ENCODE measurements at places on chromosomes 16 and 17.

DNA sequence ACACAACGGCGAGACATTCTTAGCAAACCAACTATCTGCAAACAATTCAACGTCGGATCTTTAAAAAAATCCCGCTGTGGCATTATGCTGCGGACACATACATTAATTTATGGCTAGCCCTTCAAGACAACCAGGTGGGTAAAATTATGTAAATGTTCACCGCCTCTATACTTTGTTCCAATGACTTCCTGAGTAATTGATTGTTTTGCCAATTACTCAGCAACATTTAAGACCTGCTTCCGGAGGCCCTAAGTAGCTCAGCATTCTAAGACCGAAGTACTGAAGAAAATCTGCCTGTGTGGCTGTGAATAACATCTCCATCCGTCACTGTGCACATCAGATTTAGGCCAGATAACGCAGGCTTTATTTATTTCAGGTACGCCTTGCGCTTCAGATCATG, 23.3 kb downstream of the QPRT start:
- DNase-seq, result no peak

DNA sequence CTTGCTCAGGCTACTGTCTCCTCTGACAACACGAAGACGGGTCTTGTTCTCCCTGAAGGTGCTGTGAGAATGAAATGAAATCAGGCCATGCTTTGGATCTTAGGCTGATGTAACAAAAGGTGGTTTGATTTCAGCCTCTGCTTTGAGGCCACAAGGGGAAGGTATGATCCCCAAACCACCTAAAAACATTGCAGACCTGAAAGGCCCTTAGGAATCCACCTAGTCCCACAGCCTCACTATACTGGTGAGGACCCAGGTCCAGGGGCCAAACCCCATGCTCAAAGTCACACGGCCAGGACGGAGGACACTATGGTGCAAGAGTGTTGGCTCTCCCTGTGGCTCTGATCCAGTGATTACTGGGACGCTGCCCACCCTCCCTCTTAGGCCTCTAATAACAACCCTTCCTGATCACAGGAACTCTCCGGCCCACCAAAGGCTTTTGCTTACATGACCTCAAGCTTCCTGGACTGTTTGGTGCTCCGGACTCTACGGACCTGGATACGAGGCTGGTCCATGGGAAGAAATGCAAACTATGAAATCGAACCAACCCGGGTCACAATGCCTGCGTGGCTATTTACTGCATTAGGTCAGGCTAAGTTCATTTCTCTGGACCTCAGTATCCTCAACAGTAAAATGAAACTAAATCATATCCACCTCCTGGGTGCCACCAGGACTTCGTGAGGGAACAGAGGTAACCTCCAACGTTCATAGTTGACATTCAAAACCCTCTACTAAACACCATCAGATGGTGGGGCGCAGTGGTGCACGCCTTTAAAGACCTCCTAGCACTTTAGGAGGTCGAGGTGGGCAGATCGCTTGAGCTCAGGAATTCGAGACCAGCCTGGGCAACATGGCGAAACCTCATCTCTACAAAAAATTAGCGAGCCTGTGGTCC, 1.5 kb downstream of the TRIM25 start:
- no peak for DNase-seq

DNA sequence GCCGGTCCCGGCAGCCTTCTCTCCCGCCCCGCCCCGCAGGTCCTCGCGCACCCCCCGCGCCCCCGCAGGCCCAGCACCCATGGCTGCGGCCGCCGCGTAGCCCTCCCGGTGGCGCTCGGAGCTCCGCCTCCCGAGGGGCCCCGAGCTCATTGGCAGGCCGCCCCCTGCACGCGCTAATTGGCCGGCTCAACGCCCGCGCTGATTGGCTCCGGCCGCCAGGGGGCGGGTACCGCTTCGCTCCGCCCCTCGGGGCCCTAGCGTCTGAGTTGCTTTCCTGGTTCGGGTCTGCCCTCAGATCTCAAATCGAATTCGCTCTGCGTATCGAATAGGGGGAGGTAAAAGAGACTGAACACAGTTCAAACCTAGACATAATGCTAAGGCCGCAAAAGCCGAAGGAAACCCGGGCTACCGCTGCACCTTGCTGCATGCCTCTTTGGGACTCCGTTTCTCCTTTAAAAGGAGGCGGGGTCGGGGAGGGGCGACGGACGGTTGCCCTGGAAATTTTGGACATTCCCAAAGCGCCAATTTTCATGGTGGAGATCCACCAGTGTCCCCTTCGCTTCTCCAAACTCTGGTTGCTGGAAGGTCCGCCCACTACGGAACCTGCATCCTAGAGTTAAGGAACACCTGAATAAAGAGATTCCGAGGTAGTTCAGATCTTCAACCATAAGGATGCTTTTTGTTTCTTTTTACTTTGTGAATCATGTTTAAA, at the start of gene DEXI:
TSS of gene DEXI (minus strand) at position 117 of the 712 bp plus-strand sequence. CDS start 463 bp downstream, outside the sequence.
- DNase-seq, result no peak

GRCh38 chr16:51154271-51155171, 3.5 kb upstream of the SALL1 start:
- DNase-seq, result no peak

- DNase-seq, result no peak
Observed at GRCh38 chr17:43759836-43760235, 1.2 kb upstream of the SOST start.

GRCh38 chr16:84036982-84037425, 5.6 kb downstream of the SLC38A8 start:
- no peak for DNase-seq

GRCh38 chr16:60788631-60789030, 1247.6 kb downstream of the CDH8 start:
- DNase-seq, result no peak

GRCh38 chr17:77961741-77962140, 3.2 kb downstream of the TNRC6C start:
- DNase-seq, result no peak

GRCh38 chr16:19831678-19832077, 53.0 kb downstream of the GPRC5B start:
- DNase-seq, result peak; percentile 74

GRCh38 chr17:31489295-31490018, 98.0 kb downstream of the RAB11FIP4 start:
- no peak for DNase-seq

DNA sequence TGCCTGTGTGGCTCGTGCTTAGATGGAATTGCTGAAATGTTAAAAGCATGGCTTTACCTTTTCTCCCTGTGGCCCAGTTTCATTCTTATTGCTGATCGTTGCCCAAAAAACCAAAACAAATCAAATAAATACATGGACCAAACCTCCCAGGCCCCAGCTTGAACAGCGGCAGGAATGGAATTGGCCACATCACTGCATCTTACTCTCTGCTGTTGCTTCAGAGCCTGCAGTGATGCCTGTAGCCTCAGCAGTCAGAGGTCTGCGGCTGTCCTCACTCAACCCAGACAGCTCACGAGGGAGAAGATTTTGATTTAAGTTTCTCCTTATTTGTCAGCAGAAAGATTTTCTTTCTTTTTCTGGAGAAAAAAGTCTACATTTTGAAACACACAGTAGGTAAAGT, 91.5 kb downstream of the NPIPB11 start:
- DNase-seq, result no peak

DNA sequence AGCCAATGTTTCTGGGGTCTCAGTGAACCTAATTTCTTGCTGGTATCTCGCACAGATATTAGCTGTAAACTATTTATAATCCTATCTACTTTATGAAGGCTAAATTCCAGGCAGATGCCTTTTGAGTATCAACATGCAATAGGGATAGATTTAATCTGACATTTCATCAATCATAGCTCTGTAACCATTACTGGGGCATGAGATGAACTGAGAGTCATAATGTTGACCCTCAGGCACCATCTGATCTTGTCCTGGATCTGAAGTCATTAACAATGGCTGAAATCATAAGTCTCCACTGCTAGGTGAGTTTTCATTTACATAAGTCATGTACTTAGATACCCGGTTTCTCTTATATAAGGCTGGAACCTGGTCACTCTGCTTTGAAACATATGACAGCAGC, 3.6 kb downstream of the PMFBP1 start:
- no peak for DNase-seq

DNA sequence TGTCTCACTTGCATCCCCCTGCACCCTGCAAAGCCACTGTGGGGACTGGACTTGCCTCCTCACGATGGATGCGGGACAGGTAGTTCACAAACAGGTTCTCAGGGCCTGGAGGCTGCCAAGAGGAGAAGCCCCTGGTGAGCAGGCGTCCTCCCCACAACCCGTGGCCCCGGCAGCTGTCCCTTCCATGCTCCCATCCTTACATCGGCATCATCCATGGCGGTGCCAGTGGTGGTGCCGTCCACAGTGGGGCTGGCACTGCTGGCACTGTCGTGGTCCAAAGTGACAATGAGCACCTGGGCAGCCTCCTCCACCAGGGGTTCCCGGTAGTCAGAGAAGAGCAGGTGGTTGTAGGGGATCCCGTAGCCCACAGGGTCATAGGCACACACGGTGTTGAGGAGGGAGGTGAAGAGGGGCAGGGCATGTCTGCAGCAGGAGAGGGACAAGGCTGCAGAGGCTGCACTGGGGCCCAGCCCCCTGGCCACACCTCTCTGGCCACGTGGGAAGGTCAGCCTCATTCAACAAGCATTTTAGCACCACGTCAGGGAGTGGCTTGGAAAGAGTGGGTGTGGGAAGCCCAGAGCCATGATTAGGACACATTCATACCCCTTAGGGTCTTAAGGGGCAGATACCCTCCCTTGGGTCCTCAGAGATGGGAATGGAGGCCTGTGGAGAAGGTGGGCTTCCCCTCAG, 12.6 kb downstream of the HID1 start:
- no peak for DNase-seq

GRCh38 chr17:19002805-19003542, 1.6 kb downstream of the FAM83G start:
- DNase-seq, result no peak

DNA sequence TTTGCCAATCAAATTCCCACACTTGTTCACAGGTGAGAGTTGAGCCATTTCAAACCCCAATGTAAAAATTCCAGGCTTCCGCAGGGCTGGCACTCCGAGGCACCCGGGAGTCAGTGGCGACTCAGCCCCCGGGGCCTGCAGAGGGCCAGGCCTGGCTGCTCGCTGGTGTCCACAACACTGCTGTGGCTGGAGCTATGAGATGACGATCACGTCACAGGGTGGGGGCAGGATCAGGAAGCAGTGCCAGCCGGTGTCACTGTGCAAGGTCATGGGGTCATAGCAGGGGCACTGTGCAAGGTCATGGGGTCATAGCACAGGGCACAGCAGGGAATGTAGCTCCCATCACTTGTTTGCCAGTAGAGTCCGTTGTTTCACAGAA, 7.8 kb downstream of the VPS4A start:
- DNase-seq, result no peak

DNA sequence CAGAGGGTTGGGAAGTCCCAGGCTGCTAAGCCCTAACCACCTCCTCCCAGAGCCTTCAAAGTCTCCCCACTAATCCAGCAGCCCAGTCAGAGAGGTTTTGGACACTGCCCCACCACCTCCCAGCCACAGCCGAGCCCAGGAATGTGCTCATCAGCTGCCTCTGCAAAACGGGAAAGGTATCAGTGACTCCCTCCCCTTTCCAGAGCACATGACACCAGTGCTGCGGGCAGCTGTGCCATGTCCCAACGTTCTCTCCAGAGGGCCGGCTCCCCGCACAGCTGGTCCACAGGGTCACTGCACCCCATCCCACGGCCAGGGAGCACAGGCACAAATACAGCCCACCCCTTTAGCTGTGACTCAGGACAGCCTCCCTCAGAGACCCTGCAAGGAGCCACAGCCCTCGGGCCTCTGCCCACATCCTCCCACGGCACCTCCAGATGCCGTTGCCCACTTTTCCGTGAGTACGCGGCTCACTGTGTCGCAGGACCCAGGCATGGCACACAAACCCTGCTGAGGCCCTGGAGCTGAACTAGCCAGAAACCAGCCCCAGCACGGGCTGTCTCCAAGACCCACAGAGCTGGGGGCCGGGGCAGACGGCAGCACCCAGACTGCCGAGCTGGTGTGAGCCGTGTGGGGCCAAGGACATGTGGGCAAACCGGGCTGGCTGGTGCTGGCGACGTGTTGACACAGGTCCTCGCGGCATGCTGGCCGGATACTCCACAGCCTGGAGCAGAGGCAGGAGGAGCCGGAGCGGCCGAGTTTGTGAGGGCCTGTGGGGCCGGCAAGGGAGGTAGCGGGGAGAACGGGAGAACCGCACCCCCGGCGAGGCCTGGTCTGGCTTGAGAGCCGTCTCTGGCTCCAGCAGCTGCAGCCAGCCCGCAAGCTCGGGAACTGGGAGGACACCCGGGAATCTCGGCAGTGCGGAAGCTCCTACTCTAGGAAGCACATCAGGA, 6.3 kb upstream of the PPP1R27 start:
- DNase-seq, result no peak

DNA sequence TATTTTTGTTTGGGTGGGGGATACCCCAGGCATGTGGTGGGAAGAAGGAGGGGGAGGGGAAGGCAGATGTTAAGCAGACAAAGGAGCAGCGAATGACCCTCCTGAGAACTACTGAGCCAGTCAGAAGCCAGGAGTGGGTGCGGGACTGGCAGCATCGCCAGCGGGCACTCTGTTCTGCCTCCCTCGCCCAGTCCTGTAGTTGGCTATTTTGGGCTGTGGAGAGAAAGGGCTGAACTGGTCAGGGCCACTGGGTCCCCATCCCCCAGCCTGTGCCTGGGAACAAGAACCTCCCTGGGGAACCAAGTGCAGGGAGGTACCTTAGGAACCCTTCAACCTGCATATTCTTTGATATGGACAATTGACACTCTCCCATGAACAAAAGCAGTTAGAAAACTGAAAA, 6.4 kb downstream of the LRRC3C start:
- no peak for DNase-seq

GRCh38 chr17:82029990-82030469, 1.4 kb upstream of the RAC3 start:
- no peak for DNase-seq

GRCh38 chr16:10256784-10257641, 74.8 kb upstream of the GRIN2A start:
- DNase-seq, result no peak

- DNase-seq, result no peak
Observed at GRCh38 chr16:57527610-57528360, 8.6 kb downstream of the CCDC102A start.

DNA sequence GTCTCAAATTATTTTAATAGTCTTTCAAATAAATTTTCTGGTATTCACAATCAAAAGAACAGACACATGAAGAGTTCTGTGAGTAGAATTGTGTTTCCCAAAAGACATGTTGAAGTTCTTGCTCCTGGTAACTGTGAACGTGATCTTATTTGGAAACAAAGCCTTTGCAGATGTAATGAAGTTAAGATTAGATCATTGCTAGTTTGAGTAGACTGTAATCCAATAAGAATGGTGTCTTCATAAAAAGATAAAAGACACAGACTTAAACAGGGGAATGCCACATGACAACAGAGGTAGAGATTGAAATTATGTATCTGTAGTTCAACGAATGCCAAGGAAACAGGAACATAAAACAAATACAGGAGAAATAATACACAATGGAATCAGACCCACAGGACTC, 357.4 kb upstream of the CA10 start:
- DNase-seq, result no peak

DNA sequence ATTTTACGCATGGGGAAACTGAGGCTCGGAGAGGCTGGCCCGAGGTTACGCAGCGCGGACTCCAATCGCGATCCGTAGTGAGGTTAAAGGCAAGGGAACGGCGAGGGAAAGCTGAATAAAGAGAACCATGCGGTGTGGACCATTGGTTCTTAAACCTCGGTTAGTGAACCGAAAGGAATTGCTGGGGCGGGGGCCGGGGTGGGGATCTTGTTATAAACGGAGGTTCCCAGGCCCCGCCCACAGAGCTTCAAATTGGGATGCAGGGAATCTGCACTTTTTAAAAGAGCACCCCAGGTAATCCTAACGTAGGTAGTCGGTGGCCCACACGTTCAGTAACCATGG, 524 bp downstream of the IQCK start:
- DNase-seq, result no peak
